ENCODE measurements at places on chromosomes 7 and 10. TPM values are rescaled to one million over a fixed set of nuclear protein-coding genes. Genes with fewer than 3 reads are reported as not detected.

ZNF239 gene
- 5.5 TPM for total RNA-seq

ZNF804B gene
- not detected for total RNA-seq

STAG3 gene
- total RNA-seq, result 1.6 TPM

PTPRZ1 gene
- 1.0 TPM for total RNA-seq

BEND7 gene
- 1.0 TPM for total RNA-seq

EBF3 gene
- 16.5 TPM for total RNA-seq

PAPOLB gene
- total RNA-seq, result 0.15 TPM

PNLIP gene
- total RNA-seq, result not detected

ORC5 gene
- total RNA-seq, result 28.7 TPM

CSGALNACT2 gene
- total RNA-seq, result 25.0 TPM

CNNM1 gene
- 0.33 TPM for total RNA-seq

PRKCQ gene
- not detected for total RNA-seq

ELN gene
- 7.8 TPM for total RNA-seq

IKZF1 gene
- not detected for total RNA-seq

RBP3 gene
- total RNA-seq, result not detected

GDF10 gene
- total RNA-seq, result 44.9 TPM

HOXA2 gene
- 1.3 TPM for total RNA-seq

CCNY gene
- total RNA-seq, result 52.4 TPM

THNSL1 gene
- total RNA-seq, result 6.1 TPM

CAV2 gene
- 79.1 TPM for total RNA-seq

HOGA1 gene
- total RNA-seq, result 3.3 TPM

HOXA1 gene
- 1.2 TPM for total RNA-seq

HACD1 gene
- 18.2 TPM for total RNA-seq

PRKG1 gene
- total RNA-seq, result 50.4 TPM

SORCS1 gene
- not detected for total RNA-seq

ANKMY2 gene
- 33.4 TPM for total RNA-seq

KNDC1 gene
- 2.3 TPM for total RNA-seq
